ENCODE measurements at places on chromosomes 6 and 20.

DNA sequence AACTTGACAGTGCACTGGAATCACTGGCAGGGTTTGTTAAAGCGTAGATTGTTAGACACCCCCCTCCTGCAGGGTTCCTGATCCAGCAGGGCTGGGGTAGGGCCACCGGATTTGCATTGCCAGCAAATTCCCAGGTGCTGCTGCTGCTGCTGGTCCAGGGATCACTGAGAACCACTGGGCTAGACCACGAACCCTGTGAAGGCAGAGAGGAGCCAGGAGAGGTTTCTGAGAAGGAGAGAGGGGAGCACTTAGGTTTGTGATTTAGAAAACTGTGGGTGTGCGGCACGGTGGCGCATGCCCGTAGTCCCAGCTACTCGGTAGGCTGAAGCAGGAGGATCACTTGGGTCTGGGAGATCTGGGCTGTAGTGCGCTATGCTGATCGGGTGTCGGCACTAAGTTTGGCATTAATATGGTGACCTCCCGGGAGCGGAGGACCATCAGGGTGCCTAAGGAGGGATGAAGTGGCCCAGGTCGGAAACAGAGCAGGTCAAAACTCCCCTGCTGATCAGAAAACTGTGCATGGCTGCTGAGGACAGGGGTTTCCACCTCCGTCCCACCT is 53.6 kb upstream of the FAM83D start:
- DNase-seq = no peak

GRCh38 chr6:144488590-144488989 is 203.5 kb downstream of the UTRN start:
- DNase-seq = no peak

DNA sequence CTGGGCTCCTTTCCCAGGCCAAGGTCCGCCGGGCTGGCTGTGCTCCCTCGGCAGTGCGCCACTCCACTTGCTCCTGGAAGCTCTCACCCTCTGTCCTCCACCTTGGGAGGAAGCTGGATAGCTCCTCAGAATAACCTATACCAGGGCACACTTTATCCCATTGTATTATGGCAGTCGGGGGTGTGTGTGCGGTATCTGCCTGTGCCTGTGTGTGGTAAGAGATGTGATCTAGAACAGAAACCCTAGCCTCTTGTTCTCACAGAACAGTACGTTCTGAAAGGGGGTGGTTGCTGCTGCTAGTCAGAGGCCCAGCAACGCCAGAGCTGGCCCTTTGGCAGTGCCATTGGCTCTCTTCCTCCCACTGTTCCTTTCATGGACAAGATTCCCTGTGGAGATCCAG is 168.4 kb downstream of the TBXT start:
- DNase-seq = peak; percentile 4

GRCh38 chr6:14883921-14884320 is 361.9 kb upstream of the JARID2 start:
- peak; percentile 38 for DNase-seq

- peak; percentile 49 for DNase-seq
Observed at GRCh38 chr6:28969129-28969528, 36.0 kb downstream of the ZNF311 start.

DNA sequence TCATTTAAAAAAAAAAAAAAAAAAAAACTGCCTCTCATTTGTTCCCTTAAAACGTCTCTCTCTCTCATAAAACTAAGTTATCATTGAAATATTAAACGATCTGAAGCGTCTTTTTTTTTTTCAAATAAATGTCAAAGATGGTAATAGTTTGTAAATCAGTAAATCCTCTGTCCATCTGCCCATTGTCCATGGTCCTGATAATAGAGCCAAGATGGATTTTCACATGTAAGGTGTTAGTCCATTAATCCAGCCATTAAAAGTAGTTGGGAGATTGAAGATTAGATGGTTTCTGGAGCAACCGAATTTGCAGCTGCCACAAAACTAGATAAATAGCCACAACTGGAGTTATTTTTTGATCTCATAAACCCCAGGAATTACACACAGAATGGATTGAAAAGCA is 145.8 kb upstream of the SNX9 start:
- DNase-seq = no peak

DNA sequence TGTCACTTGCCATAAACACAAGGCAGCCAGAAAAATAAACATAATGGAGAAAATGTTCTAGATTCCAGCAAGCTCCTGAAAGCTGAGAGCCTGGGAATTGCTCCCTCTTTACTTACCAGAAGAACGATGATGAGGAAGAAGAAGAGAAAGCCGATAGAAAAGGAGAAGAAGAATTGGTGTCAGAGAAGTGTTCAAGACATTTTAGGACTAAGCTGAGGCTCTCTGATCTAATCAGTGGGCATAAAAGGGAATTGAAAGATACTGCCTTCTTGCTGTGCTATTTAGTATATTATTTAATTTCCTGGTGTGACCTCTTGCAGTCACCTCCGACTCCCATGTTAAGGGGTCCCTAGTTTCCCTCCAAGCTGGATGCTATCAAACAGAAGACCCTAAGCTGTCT is 316.6 kb upstream of the JARID2 start:
- DNase-seq = no peak

GRCh38 chr6:137610702-137611101 is 116.5 kb upstream of the OLIG3 start:
- no peak for DNase-seq

- no peak for DNase-seq
Observed at GRCh38 chr6:167232356-167232755, 58.8 kb upstream of the UNC93A start.

- DNase-seq = no peak
Observed at GRCh38 chr6:49636713-49637349, at the start of gene RHAG. RHAG (minus strand) TSS chr6:49636839; CDS start chr6:49636812, 27 bp downstream.
